Lung (tissue), 17 donors: ENCODE measurements at places on chromosomes 4 and X.
A peak's percentile ranks its signal among the peaks of the same experiment; 100 is the strongest.

GRCh38 chr4:124526331-124526730 is 186.2 kb downstream of the ANKRD50 start:
- peaks cover 1% of the 10 kb centered on the region for H3K4me1 ChIP-seq
- H3K27ac ChIP-seq, result no peak overlapping the region
- no peaks in the 10 kb centered on the region for H3K27me3 ChIP-seq
- DNase-seq, result no peak
- no peak overlapping the region for H3K4me3 ChIP-seq

DNA sequence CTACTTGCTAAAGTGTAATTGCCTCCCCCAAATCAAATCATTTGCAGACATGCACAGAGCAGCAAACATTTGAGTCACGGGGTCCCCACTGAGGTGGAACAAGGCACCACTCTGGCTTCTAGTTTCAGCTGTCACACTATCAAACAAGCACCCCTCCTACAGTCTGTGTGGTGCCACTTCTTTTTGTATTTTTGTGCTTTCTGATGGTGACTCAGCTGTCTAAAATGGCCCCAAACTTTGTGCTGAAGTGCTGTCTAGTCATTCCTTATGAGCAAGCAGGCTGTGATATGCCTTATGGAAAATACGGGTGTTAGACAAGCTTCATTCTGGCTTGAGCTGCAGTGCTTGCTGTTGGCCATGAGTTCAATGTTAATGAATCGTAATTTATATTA is 15.4 kb downstream of the IGFBP7 start:
- DNase-seq, result no peak
- H3K4me3 ChIP-seq, result no peak overlapping the region
- H3K4me1 ChIP-seq, result peaks cover 21% of the 10 kb centered on the region
- H3K27ac ChIP-seq, result peak overlapping the region; percentile 55
- no peaks in the 10 kb centered on the region for H3K27me3 ChIP-seq
- no peaks in the 10 kb centered on the region for H3K36me3 ChIP-seq

DNA sequence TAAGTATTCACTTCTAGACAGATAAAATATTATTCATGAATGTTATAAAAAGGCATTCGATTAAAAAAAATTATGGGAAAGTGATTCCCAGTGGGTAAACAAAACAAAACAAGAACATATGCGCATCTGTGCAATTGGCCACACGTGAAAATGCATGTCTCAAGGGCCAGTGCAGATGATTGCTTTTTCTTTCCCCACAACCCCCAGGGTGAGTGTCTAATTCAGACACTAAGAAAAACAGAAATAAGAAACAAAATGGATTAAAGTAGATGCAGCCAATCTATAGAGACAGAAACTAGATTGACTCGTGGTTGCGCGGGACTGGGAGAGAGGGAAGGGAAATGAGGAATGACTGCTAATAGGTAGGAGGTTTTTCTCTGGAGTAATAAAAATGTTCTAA is 49.5 kb downstream of the GPM6A start:
- H3K27me3 ChIP-seq, result no peaks in the 10 kb centered on the region
- H3K4me1 ChIP-seq, result no peaks in the 10 kb centered on the region

DNA sequence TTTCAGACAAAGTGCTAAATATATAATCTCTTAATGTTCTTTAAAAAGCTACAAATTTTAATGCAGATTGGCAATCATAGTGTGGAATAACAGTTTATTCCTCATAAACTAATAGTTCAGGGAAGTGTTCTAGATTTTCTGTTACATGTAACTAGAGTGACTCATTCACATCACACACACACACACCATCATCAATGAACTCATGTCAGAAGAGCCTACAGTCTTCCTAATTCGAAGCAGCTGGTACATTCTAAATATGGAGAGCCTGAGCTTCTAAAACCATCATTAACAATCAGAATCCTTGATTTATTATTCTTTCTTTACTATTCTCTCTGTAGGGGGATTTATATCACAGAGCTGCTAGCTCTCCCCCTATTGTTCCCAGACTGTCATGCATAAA is 49.6 kb downstream of the DKK2 start:
- H3K27ac ChIP-seq, result no peak overlapping the region
- no peaks in the 10 kb centered on the region for H3K36me3 ChIP-seq
- no peaks in the 10 kb centered on the region for H3K27me3 ChIP-seq
